ENCODE measurements at places on chromosomes 5 and 9. TPM values are rescaled to one million over a fixed set of nuclear protein-coding genes. Genes with fewer than 3 reads are reported as not detected.

Gene SNX30
- 3.4 TPM for total RNA-seq

Gene C5orf58
- total RNA-seq, result not detected

Gene SLC38A9
- total RNA-seq, result 15.3 TPM

Gene CCDC192
- total RNA-seq, result not detected

Gene FANCG
- 30.5 TPM for total RNA-seq

Gene CCDC152
- 0.20 TPM for total RNA-seq

Gene NTNG2
- not detected for total RNA-seq

Gene DMRTA1
- 0.07 TPM for total RNA-seq

Gene LRRC19
- not detected for total RNA-seq

Gene CACNA1B
- total RNA-seq, result not detected

Gene FOXD4L3
- not detected for total RNA-seq

Gene GDNF
- not detected for total RNA-seq

Gene KIF4B
- under 0.01 TPM for total RNA-seq

Gene SUSD3
- total RNA-seq, result 0.10 TPM

Gene SHOC1
- total RNA-seq, result not detected

Gene HAVCR2
- not detected for total RNA-seq

Gene SHISAL2B
- total RNA-seq, result not detected

Gene NR2F1-AS1
- total RNA-seq, result 7.9 TPM

Gene PTGR1
- total RNA-seq, result 54.8 TPM

Gene PDGFRB
- 0.69 TPM for total RNA-seq

Gene PRRT1B
- total RNA-seq, result not detected

Gene LRRC70
- total RNA-seq, result 19.9 TPM
